ENCODE measurements at places on chromosomes 7 and 10. TPM values are rescaled to one million over a fixed set of nuclear protein-coding genes. Genes with fewer than 3 reads are reported as not detected.

DNA sequence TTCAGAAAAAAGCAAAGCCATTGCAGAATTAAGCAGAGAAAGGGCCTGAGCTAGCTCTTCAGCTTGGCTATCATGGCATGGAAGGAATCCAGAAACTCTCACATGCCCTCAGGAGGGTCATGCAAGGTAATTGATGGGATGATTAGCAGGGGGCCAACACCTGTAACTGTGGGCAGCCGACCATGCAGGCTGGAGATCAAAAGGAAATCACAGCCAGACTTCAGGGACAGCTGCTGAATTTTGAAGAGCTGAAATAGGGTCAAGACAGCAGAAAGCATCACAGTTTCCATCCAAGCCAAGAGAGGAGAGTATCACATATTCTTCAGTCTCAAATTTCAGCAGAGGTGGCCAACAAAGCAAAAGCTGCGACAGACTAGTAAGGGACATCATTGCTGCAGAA, 239.6 kb upstream of the STEAP1 start:
- no peak for DNase-seq

DNA sequence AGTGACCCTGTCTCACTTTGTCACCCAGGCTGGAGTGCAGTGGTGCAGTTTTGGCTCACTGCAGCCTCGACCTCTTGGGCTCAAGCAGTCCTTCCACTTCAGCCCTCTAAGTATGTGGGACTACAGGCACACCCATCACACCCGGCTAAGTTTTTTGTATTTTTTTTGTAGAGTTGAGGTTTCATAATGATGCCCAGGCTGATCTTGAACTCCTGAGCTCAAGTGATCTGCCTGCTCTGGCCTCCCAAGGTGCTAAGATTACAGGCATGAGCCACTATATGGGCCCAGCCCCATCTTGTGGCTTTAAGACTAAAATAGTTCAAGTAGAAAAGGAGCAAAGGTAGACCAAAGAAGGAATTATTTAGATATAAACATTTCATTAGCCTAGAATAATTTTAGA, 65.5 kb downstream of the MLLT10 start:
- DNase-seq, result no peak

DNA sequence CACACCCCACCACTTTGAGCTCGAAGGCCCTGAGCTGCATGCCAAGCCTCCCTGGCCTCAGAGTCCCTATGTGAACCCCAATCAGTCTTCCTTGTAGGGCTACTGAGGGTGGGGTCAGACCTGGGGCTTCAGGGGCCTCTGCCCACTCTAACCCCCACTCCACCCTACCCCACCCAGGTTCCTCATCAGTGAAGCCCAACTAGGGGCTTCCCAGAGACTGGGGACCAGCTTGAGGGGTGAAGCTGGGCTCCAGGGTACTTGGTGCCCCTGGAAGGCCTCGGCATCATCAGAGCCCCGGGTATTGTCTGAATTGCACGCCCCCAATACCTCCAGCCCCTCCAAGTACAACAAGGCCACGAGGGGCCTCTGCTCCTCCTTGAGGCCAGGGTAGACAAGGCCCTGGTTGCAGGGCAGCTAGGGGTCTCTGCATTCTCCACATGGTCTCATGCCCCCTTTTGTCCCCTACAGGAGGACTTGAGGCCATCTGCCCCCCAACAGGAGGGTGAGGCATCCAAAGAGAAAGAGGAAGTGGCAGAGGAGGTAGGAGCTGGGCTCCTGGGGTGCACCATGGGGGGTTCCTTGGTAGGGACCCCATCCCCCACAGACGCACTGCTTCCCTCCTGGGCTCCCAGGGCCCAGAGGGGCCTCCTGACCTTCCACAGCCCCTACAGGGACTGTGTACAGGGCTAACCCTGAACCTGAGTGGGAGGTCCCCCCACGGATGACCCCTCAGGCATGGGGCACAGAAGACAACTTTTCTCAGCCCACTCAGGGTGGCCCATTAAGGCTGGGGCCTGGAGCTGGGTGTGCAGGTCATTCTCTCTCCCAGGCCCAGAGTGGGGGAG, 4.0 kb downstream of the SNCG start:
- no peak for DNase-seq

DNA sequence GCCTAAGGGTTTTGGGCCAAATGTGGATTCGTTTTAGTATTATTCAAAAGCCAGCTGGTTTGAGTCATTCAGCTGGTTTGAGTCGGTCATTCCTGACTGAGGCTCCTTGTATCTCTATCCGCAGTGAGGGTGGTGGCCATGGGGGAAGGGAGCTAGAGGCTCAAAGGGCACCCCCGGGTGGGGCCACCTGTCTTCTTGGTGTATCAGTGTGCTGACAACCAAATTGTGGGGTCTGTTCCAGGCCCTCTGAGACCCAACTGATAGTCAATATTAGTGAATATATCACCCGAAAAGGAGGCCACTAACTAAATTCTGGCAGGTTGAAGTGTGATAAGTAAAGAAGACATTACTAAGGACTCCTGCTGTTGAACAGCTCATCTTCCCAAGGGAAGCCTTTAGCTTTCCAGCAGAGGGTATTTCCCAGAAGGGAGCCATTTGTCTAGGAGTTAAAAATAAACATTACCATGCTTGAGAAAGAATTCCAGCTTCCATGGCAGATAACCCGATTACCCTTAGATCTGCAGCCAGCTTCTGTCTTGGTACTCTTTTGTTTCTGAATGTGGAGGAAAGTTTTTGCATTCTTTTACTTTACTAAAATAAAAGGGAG, 29.9 kb upstream of the DDX50 start:
- DNase-seq, result no peak

- no peak for DNase-seq
Observed at GRCh38 chr7:155489862-155490696, 32.1 kb downstream of the EN2 start.

The YKT6 gene
- total RNA-seq, result 102 TPM
